ENCODE measurements at places on chromosomes 5 and 9.

- no peak for DNase-seq
Observed at GRCh38 chr5:56350011-56350596, 117.0 kb upstream of the ANKRD55 start.

DNA sequence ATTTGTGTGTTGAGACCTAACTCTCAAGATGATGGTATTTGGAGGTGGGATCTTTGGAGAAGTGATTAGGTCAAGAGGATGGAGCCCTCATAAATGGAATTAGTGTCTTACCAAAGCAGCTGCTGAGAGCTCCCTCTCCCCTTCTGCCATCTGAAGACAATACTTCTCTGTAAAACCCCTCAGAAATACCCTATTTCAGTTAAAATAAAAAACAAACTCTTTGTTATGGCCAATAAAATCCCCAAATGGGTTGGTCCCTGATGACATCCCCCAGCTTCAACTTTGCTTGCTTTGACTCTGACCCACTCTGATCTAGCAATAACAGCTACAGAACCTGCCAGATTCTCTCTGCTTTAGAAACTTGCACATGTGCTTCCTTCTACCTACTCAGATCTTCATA lies 100.9 kb downstream of the SNCAIP start:
- no peak for DNase-seq

- no peak for DNase-seq
Observed at GRCh38 chr9:121619545-121620324, 31.7 kb upstream of the DAB2IP start.

- DNase-seq, result no peak
Observed at GRCh38 chr5:116375926-116376325, 198.7 kb downstream of the SEMA6A start.

GRCh38 chr9:85004818-85005413 lies 335.4 kb downstream of the NTRK2 start:
- peak; percentile 8 for DNase-seq

GRCh38 chr5:17019324-17019723 lies 83.2 kb upstream of the MYO10 start:
- DNase-seq, result peak; percentile 53

DNA sequence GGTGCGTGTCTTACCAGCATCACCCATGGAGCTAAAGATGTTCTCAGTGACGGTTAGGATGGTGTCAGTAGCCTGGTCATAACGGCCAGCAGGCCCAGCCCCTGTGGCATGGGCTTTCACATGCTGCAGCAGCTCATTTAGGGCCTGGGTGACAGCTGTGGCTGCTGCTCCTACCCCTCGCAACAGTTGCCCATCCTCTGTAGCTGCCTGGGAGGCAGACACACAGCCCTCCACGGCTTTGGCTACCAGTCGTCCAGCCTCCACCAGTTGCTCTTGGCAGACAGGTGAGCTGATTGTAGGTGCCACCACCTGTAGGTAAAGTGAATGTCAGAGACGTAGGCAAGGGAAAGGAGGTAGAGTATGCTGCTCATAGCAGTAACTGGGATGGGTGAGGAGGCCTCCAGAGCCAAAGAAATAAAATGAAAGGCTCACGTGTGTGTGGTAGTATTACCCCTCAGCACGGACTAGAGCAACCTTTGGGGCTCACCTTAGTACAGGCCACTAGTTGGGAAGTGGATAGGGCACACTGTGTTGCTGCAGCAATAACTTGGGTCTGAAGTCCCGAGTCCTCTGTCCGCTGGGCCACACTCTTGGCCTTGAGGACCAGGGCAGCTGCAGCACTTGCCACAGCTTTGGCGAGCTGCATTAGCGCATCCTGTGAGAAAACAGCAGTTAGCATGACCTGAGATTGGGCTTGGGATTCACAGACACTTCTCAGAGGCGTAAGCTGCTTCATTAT lies 14.7 kb downstream of the TLN1 start:
- DNase-seq, result no peak

DNA sequence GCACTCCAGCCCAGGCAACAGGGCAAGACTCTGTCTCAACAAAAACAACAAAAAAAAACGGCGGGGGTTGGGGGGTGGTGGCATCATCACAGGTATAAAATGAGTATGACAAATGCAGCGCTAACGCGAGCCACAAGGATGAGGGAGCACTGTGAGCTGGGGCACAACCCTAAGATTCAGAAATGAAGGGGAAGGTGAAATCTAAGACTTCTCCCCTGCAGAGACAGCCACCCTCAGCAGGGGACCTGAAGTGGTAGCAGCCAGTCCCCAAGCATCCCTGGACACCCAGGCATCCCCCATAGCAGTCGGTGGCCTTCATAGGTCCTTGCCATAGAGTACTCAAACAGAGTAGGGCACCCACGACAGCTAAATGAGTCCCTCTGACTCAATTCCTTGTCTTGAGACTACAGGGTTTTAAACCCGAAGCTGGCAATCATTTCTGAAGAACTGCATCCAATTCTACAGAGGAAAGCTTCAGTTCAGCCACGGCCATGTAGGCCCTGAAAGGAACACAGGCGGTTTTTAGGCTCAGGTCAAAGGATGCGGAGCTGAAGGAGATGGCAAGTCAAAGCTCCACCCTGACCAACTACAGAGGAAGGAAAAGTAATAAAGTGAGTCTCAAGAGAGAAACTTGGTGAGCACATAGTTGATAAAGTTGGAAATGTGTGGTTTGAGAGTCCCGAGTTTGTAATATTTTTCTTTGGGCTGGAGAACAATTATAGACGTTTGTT lies 50.3 kb downstream of the MYO10 start:
- DNase-seq, result no peak

GRCh38 chr9:125556046-125556721 lies 150.8 kb downstream of the MAPKAP1 start:
- no peak for DNase-seq

DNA sequence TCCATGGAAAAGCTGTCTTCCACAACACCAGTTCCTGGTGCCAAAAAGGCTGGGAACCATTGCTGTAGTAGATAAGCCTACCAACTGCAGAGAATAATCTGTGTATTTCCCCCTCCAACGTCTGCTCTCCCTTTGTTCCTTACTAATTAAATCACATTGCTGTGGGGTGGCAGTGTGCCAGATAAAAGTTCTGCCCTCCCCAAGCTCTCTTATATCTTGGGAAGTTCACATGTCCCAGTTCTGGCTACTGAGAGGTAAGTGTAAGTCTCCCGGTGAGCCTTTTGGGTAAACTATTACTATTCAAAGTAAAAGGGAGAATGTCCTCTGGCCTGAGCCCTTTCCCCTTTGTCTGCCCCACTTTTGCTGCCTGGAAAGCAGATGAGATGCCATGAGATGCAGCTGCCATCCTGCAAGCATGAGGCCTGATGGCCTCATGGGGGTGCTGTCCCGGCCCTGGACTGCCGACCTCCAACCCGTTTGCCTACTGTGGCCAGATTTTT lies 14.7 kb downstream of the ENC1 start:
- DNase-seq, result peak; percentile 52

GRCh38 chr9:98576354-98576753 lies 132.4 kb downstream of the GABBR2 start:
- no peak for DNase-seq

GRCh38 chr9:104971511-104971910 lies 43.6 kb upstream of the ABCA1 start:
- peak; percentile 19 for DNase-seq

GRCh38 chr5:64417390-64417789 lies 88.4 kb upstream of the RGS7BP start:
- no peak for DNase-seq

GRCh38 chr5:170070556-170071412 lies 34.9 kb upstream of the FOXI1 start:
- DNase-seq, result peak; percentile 41

DNA sequence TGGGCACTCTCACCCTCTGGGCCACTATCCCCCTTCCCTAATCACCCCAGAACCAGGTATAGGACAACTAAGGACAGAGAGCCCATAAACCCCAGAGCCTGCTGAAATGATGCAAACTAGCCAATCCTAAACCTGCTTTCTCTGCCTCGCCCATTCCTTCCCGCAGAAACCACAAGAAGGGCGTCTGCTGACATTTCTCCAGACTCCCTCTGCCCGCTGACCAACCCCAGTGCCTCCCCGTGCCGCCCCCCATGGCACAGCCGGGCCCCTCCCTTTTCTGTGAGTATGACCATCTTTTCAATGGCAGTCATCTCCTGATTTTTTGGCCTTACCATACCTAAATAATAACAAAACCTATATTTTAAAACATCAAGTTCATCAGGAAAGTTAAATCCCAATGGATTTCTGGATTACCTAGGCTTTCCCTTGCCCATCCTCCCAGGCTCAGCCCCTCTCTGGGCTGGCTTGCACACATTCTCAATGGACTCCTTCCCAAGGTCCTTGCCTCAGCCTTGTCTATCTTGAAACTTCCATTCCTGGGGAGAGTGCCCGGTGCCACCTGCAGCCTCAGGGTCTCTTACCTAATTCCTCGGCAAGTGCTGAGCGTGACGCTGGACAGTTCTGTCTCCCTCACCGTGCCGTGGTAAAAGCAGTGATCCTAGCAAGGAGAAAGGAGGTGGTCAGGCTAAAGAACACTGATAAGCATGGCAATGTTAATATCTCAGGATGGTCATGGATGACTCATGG lies 45.2 kb downstream of the ADAM19 start:
- DNase-seq, result no peak

DNA sequence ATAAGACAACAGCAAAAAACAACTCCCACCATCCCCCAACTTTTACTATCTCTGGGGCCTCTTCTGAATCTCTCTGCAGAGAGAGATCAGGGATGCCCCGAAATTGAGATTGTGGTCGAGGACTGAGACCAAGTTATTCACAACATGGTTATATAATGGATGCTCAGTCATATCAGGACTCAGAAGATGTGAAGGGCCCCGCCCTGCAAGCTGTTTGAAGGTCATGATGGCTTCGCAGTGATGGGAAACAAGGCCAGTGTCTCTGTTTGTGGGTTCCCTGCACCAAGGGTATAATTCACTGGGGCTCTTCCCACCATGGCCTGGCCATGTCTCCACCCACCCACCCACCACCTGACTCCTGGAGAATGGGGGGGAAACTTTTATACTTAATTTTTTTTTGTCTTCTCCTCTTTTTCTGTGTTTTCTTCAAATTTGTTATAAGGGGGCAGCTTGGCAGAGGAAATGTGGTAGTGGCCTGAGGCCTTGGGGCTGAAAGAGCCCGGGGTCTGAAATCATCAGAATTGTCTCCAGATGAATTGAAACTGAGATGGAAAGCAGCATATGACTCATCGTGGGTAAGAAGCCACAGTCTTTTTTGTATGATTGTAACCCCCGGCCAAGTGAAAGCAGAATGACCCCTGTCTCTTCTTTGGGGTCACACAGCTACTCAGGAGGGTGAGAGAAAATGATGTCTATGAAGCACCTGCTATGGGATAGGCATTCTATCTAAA lies 15.0 kb upstream of the TEX48 start:
- peak; percentile 59 for DNase-seq

GRCh38 chr5:55338810-55339243 lies 31.0 kb downstream of the MTREX start:
- DNase-seq, result no peak

GRCh38 chr5:125083981-125084380 lies 337.5 kb upstream of the ZNF608 start:
- DNase-seq, result peak; percentile 94

DNA sequence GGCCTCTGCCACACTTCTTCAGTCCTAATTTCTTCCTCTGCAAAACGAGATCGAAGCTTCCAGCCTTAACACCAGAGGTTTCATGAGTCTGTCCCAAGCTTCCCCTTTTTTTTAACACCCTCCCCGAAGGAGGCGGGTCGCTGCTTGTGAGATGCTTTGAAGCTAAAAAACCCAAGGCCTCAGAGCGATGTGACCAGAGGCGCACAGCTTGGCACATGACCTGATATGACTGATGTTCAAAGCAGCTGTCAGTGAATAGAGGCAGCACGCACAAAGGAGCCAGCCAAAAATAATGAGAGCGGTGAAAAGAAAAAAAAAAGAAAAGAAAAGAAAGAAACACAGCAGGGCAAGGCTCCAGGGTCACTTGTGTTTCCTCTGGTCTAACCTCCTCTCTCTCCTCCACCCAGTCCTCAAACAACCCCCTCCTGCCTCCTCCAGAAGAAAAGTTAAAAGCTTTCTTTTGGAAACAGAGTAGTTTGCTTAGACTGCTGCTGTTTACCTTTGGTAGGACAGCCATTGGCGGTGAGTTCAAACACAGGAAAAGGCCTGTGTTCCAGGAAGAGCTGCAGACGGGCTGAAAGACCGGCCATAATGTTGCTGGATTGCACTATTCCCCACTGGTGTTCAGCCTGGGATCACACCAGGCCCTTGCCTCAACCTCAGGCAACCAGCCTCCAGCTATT lies 10.9 kb upstream of the ZNF366 start:
- DNase-seq, result no peak

- DNase-seq, result no peak
Observed at GRCh38 chr9:123370526-123371227, 14.7 kb downstream of the CRB2 start.

DNA sequence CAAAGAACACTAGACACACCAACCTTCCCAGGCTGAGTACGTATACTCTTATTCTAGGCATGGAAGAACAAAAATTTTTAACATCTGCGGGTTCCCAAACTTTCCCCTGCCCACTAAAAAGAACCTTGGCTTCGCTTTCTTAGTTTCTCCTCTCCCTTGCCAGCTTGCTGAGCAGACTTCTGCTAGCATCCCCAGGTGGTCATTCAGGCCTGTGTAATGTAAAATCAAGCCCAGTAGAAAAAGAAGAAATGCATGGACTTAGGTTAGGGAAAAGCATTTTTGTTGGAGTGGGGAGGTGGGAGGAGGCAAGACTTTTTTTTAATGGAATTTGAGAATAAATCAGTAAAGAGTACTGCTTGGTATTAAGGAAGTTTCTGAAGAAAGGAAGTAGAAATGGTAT lies 331.0 kb upstream of the TLE4 start:
- DNase-seq, result no peak

GRCh38 chr9:38183994-38184568 lies 115.1 kb upstream of the SHB start:
- DNase-seq, result peak; percentile 38

- DNase-seq, result no peak
Observed at GRCh38 chr9:19683715-19684114, 105.1 kb downstream of the SLC24A2 start.

DNA sequence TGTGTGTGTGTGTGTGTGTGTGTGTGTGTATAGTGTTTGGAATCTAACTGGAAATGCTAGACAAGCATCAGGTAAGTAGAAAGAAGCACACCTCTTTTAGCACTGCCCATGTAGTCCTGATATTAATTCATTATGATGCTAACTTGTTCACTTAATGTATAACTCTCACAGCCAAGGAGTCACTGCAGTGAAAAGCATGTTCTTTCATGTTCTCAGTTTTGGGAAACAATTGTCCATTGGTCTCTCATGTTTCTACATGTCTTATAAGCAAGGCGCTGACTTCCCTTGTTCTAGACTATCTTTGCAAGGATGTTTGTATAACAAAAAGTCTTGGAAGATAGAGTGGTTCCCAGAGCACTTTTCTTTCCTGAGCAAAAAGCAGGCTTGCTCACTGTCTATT lies 148.8 kb upstream of the TNPO1 start:
- no peak for DNase-seq

- DNase-seq, result no peak
Observed at GRCh38 chr9:137193771-137194170, 5.3 kb downstream of the SSNA1 start.
